WTC11 (cell line): ENCODE measurements at places on chromosomes 5 and 9. TPM values are rescaled to one million over a fixed set of nuclear protein-coding genes. Genes with fewer than 3 reads are reported as not detected.

- DNase-seq: peak; percentile 99
Observed at GRCh38 chr5:181223058-181223728, at the start of gene TRIM41. TRIM41 (plus strand) TSS chr5:181223281; CDS start chr5:181224000, 719 bp downstream.

The INSL4 gene
- not detected in 3 replicates for total RNA-seq

DNA sequence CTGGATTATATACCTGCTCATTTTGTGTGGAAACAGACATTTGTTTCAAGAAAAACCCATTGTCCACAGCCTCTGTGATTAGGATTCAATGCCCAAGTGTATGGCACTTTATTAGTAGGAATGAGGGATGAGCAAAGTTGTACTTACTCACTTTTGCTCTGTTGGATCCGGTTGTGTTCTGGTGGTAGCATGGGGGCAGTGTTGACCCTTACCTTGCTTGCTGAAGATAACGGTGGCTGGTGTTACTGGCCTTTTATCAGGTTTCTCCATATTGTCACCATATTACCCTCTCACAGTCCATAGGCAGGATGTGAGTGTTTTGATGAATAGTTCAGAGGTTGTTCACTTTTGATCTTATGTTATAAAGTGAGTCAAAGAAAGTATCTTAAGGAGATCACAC is 42.7 kb upstream of the NUDT12 start:
- DNase-seq: peak; percentile 11

GRCh38 chr5:159510282-159510681 is 180.0 kb upstream of the IL12B start:
- DNase-seq: peak; percentile 80

The NXNL2 gene
- 1.9 to 2.3 TPM (median 2.2 TPM) in 3 replicates for total RNA-seq

DNA sequence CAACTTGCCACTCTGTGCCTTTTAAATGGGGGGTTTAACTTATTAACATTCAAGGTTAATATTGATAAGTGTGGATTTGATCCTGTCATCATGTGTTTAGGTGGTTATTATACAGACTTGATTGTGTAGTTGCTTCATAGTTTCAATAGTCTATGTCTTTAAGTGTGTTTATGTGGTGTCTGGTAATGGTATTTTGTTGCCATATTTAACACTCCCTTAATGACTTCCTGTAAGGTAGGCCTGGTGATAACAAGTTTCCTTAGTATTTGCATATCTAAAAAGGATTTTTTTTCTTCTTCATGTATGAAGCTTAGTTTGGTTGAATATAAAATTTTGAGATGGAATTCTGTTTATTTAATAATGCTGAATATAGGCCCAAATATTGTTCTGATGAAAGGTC is 506.0 kb upstream of the ZNF462 start:
- DNase-seq: no peak

DNA sequence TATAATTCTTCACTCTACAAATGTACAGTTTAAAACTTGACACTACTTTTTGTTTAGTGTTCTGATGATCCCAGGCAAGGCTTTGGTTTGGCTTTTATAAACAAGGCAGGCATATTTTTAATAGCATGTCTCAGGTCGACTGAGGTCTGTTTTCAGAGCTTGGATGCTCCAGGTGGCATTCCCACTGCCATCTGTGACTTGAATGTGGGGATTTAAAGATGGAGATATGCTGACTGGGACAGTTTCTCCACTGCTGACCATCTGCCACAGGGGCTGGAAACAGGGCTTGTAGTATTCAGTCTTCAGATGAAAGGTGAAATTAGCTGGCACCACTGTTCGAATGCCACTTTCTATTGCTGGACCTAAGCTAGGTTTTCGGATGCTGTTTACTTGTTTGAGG is 1266.2 kb upstream of the CDH18 start:
- DNase-seq: no peak

DNA sequence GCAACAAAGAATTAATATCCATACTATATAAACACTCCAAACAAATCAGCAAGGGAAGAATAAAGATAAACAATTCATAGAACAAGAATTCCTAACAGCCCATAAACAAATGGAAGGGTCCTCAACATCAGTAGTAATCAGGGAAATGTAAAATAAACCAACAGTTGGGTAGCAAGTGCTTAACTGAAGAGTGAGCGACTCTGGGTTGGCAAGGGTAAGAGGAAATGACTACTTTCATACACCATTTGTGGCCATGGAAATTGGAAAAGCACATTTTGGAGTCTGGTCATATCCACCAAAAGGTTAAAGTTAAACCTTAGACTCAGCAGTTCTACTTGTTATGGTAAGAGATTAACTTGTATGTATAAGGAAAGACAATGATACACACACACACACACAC is 17.4 kb upstream of the RORB start:
- no peak for DNase-seq

GRCh38 chr5:34476941-34477565 is 179.1 kb upstream of the RAI14 start:
- no peak for DNase-seq

DNA sequence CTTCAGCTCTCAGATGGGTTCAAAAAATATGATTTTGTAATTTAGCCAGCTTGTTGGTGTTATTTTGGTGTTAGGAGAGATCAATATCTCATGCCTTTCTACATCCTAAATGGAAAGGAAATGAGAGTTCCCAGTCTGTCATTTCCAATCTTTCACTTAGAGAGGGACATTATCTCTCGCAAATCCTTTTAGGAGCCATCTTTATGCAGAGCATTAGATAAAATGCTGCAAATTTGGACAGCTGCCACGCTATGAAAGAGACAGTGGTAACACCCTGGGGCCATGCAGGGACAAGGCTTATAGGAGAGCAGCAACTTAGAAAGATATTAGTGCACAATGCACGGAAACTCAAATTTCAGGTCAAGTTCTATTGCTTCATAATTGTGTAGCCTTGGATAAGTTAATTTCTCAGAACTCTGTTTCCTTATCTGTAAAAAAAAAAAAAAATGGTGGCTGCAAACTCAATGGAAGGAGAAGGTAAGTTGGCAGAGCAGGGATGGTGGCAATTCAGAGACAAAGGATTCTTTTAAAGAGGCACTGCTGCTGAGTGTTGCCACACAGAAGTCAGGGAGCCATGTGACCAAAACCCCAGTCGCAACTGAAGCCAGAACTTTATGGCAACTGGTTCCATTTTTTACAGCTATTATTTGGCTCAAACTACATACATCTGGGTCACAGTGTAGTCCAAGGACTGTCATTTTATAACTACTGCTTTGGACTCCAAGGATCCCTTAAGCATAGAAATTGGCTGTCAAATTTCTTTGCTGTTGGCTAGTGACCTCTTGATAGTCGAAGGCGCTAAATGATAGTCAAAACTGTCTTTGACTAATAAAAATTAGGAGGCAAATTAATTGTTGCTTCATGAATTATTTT is 210.2 kb downstream of the FRMD3 start:
- DNase-seq: no peak

The HACD4 gene
- 0.94 to 1.2 TPM (median 1.1 TPM) in 3 replicates for total RNA-seq

The MSMP gene
- total RNA-seq: 1.0 to 2.1 TPM (median 1.2 TPM) in 3 replicates

The NRG2 gene
- total RNA-seq: 0.44 to 0.73 TPM (median 0.46 TPM) in 3 replicates

DNA sequence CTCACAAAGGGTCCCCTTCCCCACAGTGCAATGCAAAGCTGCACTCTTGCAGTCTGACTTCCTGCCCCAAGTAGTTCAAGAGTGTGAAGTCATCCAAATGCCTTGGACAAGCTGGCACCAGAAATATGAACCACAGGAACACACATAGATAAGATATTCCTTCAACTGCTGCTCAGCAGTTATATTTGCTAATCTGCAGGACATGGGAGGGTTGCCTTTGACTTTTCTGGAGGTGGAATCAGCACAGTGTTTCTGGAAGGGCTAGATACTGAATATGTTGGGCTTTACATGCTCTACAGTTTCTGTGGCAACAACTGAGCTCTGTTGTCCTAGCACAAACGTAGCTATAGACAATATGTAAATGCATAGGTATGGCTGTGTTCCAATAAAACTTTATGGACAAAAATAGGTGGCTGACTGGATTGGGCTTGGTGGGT is 96.7 kb upstream of the PCA3 start:
- no peak for DNase-seq

The LEAP2 gene
- 1.9 to 2.4 TPM (median 2.0 TPM) in 3 replicates for total RNA-seq
